D341Med (cell line): ENCODE measurements at places on chromosomes 16 and 17.

DNA sequence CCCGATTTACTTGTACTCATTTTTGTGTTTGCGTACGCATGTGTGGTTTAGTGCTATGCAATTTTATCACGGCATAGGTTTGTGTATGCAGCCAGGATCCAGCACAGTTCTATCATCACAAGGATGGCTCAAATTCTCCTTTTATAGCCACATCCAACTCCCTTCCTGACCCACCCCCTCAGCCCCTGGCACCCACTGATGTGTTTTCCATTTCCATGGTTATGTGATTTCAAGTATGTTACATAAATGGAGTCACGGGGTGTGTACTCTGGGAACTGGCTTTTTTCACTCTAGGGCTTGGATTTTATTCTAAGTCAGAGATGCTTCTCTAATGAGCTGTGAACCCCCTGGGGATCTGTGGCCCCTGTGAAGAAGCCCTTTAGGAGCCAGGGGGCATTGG, 16.8 kb downstream of the IL4R start:
- DNase-seq, result no peak

DNA sequence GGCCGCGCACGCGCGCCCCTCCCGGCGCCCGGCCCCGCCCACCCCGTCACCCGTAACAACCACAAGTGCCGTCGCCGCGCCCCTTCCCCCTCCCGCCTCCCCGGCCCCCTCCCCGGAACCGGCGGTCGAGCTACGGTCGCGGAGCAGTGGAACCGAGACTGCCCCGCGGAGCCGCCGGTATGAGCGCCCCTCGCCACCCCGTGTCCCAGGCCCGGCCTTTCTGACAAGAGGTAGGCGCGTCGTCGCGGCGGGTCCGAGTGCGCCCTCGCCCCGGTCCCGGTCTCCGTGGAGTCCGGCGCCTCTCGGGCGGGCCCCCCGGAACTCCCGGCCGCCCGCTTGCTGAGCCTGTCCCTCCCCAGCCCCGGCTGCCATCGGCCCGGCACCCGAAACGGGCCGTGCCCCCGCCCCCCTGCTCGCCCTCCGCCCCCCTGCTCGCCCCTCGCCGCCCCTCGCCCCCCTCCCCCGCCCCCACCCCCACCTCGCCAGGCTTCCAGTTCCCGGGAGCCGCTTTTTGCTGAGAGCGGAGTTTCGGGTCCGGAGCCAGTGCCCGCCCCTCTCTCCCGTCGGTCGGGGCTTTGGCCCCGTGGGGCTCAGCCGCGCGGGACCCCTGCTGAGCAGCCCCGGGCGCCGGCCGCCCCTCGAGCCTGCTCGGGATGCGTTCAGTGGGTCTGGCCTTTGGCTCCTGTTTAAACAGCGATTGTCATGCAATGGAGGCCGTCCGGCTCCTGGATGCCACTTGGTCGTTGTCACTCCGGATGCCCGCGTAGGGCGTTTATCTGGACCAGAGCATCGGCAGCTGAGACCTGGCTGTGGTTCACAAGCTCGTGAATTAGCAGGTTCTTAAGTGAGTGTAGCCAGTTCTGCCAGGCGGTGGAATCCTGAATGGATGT, at the start of gene SEC14L1:
Gene SEC14L1, plus strand, starts transcription at position 92 of the 890 bp plus-strand sequence. CDS start 2,628 bp downstream, outside the sequence.
- DNase-seq, result no peak

GRCh38 chr16:69829338-69829737, 67.2 kb downstream of the WWP2 start:
- DNase-seq, result no peak

DNA sequence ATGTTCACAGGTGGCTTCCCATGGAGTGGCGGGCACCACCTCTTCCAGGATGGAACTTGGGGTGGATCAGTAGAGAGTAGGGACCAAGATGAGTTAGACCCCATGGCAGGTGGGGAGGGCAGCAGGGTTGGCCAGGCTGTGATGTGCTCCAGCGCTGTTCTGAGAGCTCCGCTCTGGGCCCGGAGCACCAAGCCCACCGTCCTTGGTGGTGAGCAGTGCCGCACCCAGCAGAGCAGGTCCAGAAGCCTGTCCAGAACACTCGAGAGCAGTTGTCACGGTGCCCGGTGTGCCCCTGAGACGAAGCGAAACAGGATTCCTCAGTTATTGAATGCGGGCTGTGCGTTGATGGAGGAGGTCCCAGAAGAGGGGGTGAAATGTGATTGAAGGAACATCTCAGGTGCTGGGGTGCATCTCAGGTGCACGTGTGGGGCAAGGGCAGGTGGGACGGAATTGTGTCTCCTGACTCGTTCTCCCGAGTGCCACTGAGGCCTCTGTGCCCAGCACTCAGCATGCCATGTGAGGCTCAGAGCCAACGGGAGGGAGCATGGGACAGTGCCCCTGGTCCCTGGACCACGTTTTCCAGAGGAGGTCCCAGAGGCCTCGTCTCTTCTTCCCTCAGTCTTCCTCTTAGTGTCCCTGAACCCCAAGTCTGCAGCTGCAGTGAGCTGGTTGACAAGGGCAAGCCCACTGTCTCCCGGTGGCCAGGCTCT, 39.5 kb downstream of the COX4I1 start:
- no peak for DNase-seq

GRCh38 chr17:82330322-82331239, 3.0 kb downstream of the SECTM1 start:
- peak; percentile 94 for DNase-seq

DNA sequence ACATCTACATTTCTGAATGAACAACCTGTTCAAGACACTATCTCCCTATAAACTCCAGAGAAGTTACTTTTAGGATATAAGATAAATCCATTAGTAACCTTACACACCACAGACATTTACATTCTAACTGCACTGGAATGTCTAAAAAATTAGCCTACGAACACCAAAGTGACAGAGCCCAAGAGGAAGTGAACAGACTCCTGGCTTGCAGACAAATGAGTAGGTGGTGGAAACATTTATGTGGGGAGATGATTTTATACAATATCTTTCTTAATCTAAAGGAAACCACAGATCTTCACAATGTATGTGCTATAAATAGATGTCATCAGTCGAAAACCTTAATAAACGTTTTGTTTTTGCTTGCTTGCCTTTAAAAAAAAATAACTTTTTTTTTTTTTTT, 18.8 kb downstream of the ZNF652 start:
- DNase-seq, result no peak

DNA sequence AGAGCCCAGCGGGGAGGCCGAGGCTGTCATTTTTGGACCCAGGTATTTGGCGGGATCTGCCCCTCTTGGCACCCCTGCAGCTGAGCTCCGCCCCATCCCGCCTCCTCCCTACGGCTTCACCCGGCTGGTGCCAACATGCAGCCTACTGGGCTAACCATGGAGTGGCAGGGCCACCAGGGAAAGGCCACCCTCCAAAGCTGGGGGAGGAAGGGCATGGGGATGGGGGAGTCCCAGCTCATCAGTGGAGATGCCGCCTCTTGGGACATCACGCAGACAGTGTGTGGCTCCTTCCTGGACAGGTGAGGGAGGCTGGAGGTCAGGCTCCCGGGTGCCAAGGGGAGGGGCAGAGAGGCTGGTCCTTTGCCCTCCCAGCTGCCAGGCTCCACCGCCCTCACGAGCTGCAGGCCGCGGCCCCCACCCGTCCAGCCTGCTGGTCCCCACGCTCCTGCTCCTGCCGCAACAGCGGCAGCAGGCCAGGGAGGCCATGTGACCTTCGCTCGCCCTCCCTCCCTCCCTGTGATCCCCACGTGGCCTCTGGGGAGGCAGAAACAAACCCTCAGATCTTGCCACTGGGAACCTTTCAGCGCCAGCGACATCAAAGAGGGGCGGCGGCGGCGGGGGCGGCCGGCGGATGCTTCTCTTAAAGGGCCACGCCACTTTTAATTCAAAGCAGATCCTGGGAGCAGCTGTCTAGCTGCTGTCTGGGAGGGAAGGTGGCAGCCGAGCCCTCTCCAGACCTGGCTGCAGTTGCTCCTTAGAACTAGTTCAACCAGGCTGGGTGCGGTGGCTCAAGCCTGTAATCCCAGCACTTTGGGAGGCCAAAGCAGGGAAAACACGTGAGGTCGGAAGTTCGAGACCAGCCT, 6.8 kb upstream of the NOTUM start:
- peak; percentile 70 for DNase-seq

GRCh38 chr17:32482568-32483320, 4.0 kb upstream of the CDK5R1 start:
- DNase-seq, result no peak

DNA sequence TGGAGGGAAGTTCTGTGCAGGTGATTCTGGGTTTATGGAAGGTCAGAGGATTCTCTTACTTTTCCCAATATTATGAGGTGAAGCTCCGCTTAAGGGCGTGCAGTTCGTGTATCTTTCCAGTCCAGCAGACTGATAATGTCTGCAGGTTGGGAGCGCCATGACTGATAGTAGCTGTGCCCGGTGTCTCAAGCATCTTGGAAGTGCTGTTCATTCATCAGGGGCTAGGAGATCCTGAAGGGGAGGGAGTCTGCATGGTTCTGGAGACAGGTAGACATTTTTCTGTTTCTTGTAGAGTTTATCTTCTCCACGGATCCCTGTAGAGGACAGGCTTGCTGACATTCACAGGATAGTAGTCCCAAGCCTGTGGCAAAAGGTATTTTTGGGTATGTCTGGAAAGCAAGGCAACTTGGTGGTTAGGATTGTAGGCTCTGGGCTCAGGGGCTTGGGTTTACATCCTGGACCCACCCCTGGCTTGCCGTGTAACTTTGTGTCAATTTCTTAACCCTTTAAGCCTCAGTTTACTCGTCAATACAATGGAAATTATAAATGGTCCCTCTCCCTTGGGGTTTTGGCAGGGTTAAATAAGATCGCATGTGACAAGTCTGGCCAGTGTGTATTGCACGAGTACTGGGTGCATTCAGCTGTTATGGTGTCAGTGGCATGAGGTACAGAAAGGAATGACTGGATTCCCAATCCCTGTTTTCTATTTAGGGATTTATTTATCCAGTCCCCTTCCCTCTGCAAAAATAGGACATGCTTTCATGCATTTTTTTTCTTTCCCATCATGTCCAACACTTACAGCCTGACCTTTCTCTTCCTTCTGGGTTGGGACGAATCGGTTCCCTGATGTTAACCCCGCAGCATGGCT, 8.2 kb downstream of the HLF start:
- DNase-seq, result no peak

GRCh38 chr17:50924800-50925199, 58.6 kb upstream of the TOB1 start:
- DNase-seq, result no peak

GRCh38 chr17:15744074-15744676, 12.1 kb downstream of the TBC1D26 start:
- DNase-seq, result no peak
